ENCODE measurements at places on chromosomes 7 and 10.

DNA sequence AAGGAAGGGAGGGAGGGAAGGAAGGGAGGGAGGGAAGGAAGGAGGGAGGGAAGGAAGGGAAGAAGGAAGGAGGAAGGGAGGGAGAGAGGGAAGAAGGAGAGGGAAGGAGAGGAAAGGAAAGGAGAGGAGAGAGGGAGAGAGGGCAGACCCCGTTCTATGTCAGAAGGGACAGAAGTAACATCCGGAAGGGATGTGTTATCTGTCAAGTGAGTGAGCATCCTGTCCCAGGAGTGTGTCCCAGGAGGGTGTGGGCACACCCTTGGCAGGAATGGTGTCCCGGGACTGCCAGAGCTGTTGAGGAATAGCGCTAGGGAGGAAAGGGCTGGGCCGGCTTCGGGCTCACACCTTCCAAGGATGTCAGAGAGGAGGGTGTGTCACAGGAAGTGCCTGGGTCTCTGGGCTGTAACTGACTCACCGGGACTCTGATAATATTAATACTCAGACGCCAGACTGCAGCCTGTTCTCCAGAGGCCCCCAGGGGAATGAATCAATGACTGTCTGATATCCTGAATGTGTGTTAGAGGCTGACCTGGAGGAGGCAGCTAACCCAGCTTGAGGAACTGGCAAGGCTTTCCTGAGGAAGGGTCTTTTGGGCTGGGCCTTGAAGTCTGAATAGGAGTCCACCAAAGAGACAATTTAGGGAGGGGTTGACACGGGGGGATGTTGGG, 125.6 kb upstream of the TNRC18 start:
- no peak for DNase-seq

- no peak for DNase-seq
Measured at GRCh38 chr7:144862612-144863319, 26.9 kb upstream of the TPK1 start.

DNA sequence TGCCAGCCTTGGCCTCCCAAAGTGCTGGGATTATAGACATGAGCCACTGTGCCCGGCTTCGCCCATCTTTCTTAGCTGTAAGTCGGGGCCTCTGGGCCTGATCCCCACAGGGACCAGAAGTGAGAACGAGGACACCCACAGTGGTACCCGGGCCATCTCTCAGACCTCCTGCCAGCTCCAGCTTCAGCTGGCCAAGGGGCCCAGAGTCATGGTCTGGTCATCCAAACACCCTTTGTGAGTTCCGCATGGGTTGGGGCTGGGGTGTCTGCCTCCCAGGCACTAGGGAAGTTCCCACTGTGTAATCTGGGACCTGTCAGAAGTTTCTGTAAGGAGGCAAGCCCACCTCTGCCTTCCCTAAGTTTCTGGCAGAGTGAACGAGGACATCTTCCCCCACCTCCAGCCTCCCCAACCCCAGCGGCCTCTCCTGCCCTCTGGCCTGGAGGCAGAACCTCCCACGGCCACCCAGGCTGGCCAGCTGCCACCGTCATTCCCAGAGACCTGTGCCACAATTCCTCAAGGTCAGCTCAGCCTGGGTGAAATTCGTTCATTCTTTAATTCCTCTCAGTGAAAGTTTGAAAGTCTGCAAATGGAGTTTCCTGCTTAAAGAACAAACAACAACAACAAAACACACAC, 19.5 kb upstream of the FOXL3 start:
- DNase-seq: no peak

DNA sequence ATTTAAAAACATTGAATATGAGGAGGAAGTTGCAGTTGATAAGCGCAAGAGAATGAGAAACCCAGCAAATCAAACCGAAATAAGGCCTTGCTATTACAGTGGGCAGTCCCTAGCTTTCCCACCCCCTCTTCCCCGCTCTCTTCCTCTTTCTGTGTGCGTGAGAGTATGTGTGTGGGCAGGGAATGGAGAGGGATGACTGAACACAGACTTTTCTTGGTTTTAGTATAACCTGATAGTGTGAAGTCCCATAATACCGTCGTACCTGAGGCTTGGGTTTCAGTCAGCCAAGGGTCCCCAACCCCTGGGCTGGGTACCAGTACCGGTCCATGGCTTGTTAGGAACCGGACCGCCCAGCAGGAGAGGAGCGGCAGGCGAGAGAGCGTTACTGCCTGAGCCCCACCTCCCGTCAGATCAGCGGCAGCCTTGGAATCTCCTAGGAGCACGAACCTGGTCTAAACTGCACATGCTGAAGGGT, 255.3 kb downstream of the CELF2 start:
- no peak for DNase-seq

DNA sequence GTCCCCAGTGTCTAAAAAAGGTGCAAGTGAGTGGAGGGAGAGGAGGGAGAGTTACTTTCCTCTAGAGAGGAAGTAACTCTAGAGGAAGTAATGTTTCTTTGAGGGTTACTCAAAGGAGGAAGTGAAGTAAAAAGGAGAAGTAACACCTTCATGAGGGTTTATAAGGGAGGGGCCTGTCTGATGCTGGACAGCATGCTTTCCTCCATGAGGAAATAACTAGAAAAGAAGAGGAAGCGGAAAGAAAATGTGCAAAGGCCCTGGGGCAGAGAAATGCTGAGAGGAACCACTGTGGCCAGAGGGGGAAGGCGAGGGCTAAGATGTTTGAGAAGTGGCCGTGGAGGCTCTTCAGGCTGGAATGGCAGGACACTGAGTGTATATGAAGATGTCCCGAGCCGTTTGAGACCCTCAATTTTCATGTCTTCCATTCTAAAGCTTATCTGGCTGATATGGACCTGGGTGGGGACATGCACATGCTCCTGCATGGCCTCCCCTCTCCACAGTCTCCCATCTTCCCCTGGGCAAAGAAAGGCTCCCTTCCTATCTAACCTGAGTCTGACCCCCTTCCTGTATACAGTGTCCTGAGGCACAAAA, 3.4 kb upstream of the SLC18A2 start:
- DNase-seq: no peak

GRCh38 chr10:121803611-121804010, 124.2 kb downstream of the ATE1 start:
- no peak for DNase-seq

- DNase-seq: peak; percentile 23
Measured at GRCh38 chr7:44048031-44048795, 3.7 kb downstream of the DBNL start.

DNA sequence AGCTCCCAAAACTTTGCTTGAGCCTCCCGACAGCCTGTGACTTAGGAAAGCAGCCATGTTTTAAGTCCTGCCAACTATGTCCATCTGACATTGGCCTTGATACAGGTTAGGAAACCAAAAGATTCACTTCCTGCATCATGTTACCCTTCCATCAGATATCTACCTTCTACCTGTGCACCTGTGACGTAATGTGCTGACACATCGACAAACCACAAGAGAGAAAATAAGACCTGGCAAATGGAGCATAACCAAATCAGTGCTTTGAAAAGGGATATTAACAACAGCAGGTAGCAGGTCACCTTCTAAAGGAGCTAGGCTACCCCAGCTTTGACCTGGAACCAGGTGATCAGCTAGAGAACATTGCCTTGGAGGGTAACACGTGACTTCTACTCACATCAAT, 14.8 kb upstream of the PRR15 start:
- DNase-seq: no peak

- DNase-seq: no peak
Measured at GRCh38 chr10:100348389-100348927, 1.4 kb downstream of the SCD start.

DNA sequence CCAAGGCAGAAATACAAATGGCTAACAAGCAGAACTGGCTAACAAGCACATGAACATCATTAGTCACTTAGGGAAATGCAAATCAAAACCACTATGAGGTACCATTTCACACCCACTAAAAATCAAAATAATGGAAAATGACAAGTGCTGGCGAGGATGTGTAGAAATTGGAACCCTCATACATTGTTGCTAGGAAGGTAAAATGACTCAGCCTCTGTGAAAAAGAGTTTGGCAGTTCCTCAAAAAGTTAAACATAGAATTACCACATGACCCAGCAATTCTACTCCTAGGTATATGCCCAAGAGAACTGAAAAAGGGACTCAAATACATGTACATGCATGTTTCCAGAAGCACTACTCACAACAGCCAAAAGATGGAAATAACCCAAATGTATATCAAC, 52.8 kb upstream of the ANAPC16 start:
- DNase-seq: no peak

GRCh38 chr7:12162415-12163113, 48.5 kb upstream of the TMEM106B start:
- DNase-seq: no peak

- no peak for DNase-seq
Measured at GRCh38 chr7:96591159-96591899, 118.3 kb downstream of the SEM1 start.

GRCh38 chr7:86966916-86967315, 92.5 kb downstream of the ELAPOR2 start:
- DNase-seq: no peak

DNA sequence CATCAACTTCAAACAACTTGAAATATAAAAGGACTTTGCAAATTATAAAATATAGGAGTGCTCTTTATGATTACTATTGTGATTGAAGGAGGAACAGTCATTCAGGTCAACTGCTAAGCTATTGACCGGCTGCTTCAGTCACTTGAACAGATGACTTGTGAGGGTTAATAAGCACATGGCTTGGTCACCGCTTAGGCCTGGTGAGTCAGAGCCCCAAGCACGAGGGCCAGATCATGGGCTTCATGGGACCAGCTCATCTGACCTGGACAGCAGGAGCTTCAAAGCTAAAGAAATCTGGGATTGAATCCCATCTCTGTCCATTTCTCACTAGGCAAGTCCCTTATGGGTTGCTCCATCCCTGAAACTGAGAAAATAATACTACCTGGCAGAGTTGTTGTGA, 60.4 kb upstream of the ADO start:
- no peak for DNase-seq

GRCh38 chr10:126375926-126376554, 12.2 kb downstream of the ADAM12 start:
- DNase-seq: no peak

DNA sequence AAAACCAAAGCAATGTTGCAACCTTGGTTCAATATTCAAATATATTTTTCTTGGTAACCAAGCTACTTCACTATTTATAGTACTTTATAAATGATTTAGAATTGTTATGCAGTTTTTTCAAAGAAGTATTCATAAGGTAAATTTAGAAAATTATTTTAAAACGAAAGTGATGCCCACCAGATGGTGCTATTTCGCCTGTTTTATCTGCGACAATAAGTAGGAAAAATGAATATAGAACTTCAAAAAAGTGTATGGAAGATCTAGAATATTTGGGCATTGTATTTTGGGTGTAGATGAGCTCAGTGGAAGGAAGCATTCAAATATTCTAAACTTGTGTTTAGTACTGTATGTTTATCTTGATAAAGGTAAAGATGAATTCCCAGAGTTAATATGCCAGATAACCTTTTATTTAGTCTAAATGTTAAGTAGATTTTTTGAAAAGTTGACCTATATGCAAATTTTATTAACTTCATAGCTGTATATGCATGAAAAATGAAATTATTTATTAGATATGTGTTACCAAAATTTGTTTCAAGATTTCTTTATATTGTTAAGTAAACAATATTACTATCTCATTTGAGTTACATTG, 93.2 kb downstream of the ADK start:
- no peak for DNase-seq

DNA sequence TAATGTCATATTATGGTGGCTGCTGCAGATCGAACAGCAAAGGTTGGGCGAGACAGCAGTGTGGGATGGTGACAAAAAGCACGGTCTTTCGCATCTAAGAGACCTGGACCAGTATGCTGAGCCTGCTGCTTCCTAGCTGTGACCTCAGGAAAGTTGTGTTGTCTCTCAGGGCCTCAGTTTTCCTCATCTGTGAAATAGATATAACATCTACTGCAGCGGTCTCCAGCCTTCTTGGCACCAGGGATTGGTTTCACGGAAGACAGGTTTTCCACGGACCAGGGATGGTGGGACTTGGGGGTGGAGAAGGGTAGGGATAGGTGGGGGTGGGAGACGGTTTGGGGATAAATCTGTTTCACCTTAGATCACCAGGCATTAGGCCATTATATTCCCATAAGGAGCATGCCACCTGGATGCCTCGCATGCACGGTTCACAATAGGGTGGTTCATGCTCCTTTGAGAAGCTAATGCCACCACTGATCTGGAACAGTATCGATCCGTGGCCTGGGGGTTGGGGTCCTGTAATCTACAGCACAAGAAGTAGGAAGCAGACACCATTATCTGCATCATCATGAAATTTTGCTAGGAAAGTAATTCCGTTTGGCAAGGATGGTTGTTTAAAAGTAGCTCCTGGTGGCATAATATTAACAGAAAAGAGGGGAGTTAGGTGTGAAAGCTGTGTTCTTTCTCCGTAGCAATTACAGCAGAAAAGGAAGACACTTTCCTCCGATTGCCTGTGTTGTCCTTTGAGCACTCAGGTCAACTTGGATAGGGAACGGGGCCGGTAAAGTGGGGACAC, 10.8 kb downstream of the KLF6 start:
- DNase-seq: peak; percentile 39

DNA sequence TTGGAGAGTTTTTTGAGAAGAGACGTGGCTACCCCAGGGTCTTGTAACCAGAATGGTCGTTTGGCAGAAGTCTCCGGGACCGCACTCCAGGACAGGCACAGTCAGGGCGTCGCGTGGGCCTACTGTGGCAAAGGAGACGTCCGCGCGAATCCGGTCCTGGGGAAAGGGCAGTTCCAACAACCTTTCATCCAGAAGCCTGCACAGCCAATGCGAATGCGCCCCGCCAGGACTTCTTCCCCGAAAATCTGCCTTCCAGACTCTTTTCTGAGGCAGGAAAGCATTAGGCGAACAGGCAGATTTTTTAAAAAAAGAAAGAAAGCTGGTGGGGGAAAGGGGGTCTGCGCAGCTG, 2.0 kb downstream of the HPSE2 start:
- no peak for DNase-seq

- no peak for DNase-seq
Measured at GRCh38 chr7:120809260-120809659, 48.7 kb downstream of the TSPAN12 start.

DNA sequence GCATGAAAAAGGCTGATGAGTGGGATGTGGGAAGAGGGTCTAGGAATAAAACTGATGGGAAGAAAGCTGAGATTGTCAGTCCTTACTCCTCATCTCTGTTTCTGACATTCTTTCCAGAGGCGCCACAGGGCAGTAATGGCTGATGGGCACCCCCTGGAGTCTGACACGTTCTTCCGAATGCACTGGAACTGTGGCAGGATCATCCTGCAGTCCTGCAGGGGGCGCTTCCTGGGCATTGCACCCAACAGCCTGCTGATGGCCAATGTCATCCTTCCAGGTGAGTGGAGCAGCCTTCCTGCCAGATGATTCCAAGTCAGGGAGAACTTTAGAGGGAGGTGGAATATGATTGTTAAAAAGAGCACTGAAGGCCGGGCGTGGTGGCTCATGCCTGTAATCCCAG, 4.8 kb downstream of the FSCN3 start:
- DNase-seq: no peak

- no peak for DNase-seq
Measured at GRCh38 chr10:12919574-12919973, 81.9 kb downstream of the CCDC3 start.
